CD4-positive, alpha-beta memory T cell (primary cell): ENCODE measurements at places on chromosomes 1 and 21. TPM values are rescaled to one million over a fixed set of nuclear protein-coding genes. Genes with fewer than 3 reads are reported as not detected.

Gene ATP6V1G3
- total RNA-seq: not detected

Gene RRP15
- 14.1 TPM for total RNA-seq

Gene STUM
- total RNA-seq: not detected

Gene IL12RB2
- total RNA-seq: 5.3 TPM

Gene AGRN
- total RNA-seq: 1.4 TPM

Gene C1orf210
- not detected for total RNA-seq

Gene NMNAT2
- total RNA-seq: not detected

Gene GIPC2
- total RNA-seq: 0.28 TPM

Gene CFAP410
- total RNA-seq: 51.7 TPM

Gene CLCA4
- not detected for total RNA-seq

Gene ERO1B
- 23.0 TPM for total RNA-seq

Gene LCE3E
- not detected for total RNA-seq

Gene LDLRAD1
- total RNA-seq: not detected

Gene LCE1E
- not detected for total RNA-seq

Gene LCE3D
- total RNA-seq: not detected

Gene SPATA45
- not detected for total RNA-seq

Gene REN
- not detected for total RNA-seq

Gene LEMD1
- not detected for total RNA-seq

Gene PINK1
- 21.7 TPM for total RNA-seq

Gene ABCG1
- total RNA-seq: 2.0 TPM

Gene SHISAL2A
- 75.6 TPM for total RNA-seq

Gene IQCC
- total RNA-seq: 2.7 TPM

Gene PGLYRP3
- not detected for total RNA-seq

Gene NECAP2
- total RNA-seq: 165 TPM

Gene GBP4
- total RNA-seq: 48.5 TPM

Gene TCHHL1
- not detected for total RNA-seq

Gene THEMIS2
- total RNA-seq: 60.5 TPM

Gene NBPF6
- not detected for total RNA-seq

Gene KCNK2
- total RNA-seq: not detected

Gene HSD3B1
- total RNA-seq: not detected

Gene ALDH4A1
- 1.4 TPM for total RNA-seq

Gene RNU1-3
- 3,866 TPM for total RNA-seq

Gene SLAMF8
- 2.0 TPM for total RNA-seq

Gene SH3BGRL3
- 293 TPM for total RNA-seq

Gene NEK2
- not detected for total RNA-seq

Gene IL19
- not detected for total RNA-seq

Gene FOXD3
- total RNA-seq: not detected

Gene FAM89A
- total RNA-seq: 8.7 TPM

Gene GJA8
- total RNA-seq: not detected

Gene ADORA1
- total RNA-seq: not detected

Gene NCMAP
- not detected for total RNA-seq

Gene OBSCN
- 76.0 TPM for total RNA-seq
